ENCODE measurements at places on chromosomes 2 and 18. TPM values are rescaled to one million over a fixed set of nuclear protein-coding genes. Genes with fewer than 3 reads are reported as not detected.

GRCh38 chr2:198387677-198388076, 583.3 kb downstream of the PLCL1 start:
- DNase-seq, result no peak

DNA sequence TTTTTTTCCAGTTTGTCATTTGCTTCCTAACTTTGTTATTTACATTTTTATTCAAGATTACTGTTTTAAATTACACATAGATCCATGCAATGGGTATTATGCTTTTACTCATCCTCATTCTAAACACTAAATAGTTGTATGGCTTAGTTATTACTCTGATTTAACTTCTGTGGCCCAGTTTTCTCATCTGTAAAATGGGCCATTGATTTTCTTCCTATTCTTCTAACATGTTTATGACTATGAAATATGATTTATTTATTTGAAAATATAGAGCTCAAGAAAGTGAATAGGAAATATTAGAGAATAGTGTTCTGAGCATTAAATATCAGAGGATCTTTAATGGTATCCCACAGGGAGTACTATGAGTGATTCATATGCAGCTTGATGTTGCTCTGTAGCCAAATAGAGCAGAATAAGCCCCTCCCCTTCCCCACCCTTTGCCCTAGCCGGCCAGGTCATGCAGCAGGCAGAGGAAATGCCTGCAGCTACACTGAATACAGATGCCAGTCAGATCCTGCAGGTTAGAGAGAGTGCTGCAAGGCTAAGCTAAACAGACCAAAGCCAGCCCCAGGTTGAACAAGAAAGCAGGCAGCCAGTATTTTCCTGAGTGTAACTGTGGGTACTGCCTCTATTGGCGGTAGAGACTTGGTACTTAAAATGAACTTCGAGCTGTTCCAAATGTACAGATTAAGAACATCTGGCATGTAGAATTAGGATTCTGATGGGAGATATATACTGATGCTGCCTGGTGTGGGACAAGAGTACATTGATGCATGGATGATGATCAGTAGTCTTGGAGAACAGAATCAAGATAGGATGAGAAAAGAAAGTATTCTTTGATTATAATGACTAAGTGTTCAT, 11.7 kb upstream of the ACYP2 start:
- peak; percentile 61 for DNase-seq

- DNase-seq, result no peak
Observed at GRCh38 chr2:204753841-204754240, 208.6 kb downstream of the PARD3B start.

ADNP2 gene
- 14.7 TPM for total RNA-seq

- DNase-seq, result no peak
Observed at GRCh38 chr2:169184074-169184473, 114.7 kb downstream of the DHRS9 start.

DNA sequence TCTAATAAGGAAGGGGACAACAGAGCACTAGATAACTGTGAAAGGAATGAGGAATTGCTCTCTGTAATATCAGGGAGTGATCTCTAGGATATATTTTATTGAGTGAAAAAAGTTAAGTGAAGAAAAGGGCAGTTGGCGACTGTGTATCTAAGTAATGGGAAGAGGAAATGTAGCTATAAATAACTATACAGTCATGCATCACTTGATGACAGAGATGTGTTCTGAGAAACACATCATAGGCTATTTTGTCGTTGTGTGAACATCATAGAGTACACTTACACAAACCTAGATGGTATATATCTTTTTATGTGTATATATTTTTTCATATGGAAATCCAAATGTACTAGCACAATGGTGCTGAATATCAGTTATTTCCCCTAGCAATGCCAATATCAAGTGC, 329.3 kb downstream of the TXNL1 start:
- DNase-seq, result no peak

DNA sequence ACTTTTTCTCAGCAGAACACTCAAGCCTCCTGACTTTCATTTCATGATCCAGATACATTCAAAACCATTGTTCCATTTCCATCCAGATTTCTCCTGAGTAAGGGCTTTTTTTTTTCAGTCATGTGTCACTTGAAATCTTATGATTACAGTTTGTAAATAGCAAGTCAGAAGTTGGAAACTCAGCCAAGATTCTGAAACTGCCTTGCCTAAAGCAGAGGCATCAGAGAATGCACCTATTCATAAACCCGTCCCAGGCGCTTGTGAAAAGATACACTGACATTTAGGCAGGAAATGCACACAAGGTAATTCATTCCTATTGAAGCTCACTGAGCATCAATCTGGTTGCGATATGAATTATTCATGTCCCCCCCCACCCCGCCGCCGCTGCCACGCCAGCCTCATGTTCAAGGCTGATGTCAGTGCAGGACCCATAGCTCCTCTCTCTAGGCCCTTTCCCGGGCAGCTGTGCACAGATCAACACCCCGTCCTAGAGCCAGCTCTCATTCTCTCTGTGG, 30.4 kb upstream of the MGAT4A start:
- DNase-seq, result no peak

- no peak for DNase-seq
Observed at GRCh38 chr2:240402566-240403272, 32.7 kb upstream of the GPC1 start.

LMAN2L gene
- 52.5 TPM for total RNA-seq

AQP4 gene
- total RNA-seq, result not detected

VPS4B gene
- 47.8 TPM for total RNA-seq
